SW 1271 (cell line): ENCODE measurements at places on chromosomes 1 and 21.

DNA sequence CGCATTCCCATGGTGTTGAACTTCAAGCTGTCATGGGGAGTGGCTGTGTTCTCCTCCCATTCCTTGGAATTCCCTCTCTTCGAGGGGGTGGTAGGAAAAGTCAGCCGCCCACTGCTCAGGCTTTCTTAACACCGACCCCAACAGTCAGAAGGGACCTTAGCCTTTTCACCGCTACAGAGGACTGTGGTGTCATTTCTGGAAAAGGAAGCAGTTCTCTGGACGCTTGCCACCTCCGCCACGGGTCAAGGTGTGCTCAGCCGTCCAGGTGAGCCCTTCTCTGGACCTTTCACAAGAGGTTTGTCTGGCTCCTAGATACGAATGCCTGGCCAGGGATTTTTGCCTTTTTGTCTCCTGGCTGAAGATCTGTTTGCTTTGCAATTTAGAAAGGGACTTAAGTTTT is 31.8 kb downstream of the CLIC6 start:
- no peak for DNase-seq

GRCh38 chr1:62333441-62333840 is 14.2 kb upstream of the KANK4 start:
- DNase-seq: no peak

DNA sequence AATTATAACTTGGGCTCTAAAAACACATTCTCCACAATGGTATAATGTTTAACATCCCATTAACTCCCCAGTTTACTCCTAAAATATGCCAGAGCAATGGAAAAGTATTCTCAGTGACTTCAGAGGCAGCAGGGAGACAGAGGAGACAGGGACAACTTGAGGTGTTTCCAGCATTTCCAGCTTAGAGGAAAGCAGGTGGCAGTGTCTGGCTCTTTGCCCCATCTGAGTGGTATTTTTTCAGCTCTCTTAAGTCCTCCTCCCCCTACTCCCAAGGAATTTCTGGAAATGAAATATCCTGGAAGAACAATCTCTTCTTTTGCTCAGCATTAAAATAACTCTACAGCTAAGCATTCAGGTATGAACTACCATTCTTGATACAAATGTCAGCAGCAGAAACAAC is 10.8 kb upstream of the ERMAP start:
- DNase-seq: no peak

- DNase-seq: no peak
These were observed 4.3 kb downstream of the GAS5 start for GRCh38 chr1:173863224-173864161.

GRCh38 chr1:153485863-153486262 is 25.4 kb upstream of the S100A7 start:
- no peak for DNase-seq

- DNase-seq: no peak
These were observed 2.5 kb downstream of the TFF3 start for GRCh38 chr21:42312626-42313104.

DNA sequence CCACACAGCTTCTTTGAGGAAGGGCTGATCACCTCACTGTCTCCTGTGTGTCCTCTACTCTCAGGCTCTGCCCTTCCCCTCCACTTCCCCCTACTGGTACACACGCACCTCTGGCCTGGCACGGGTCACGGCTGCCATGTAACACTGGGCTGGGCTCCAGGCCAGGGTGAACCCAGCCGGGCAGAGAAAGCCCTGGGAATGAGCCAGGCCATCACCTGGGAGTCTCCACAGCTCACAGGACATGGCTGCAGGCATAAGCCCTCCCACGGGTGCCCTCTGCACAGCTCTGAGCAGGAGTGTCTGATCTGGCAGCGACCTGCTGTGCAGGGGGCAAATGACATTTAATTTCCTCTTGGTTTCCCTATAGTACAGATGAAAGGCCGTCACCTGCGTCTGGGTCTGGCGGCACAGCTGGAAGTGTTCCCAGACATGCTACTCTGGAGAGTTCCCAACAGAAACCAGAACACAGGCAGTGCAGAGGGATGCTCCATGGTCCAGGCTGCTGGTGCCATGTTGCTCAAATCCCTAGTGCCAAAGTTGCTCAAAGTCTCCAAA is 61.2 kb downstream of the ERI3 start:
- DNase-seq: no peak

GRCh38 chr1:204377800-204378668 is 18.3 kb upstream of the PLEKHA6 start:
- no peak for DNase-seq

GRCh38 chr1:172906778-172907592 is 143.8 kb downstream of the TNFSF18 start:
- DNase-seq: peak; percentile 57

DNA sequence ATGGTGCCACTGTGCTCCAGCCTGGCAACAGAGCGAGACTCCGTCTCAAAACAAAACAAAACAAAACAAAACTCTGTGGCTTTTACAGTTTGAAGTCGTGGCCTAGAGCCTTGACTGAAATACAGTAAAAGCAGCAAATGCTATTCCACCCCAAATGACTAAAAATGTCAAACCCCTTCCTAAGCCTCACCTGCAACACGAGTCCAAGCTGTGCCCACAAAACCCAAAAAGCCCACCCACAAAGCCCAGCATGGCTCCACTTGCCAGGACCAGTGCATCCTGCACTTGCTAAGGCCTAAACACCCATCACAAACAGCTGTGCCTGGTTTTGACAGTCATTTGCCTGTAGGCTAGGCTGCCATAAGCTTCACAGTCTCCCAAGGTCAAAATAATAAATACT is 21.3 kb downstream of the VAV3 start:
- DNase-seq: no peak

- DNase-seq: no peak
These were observed 115.0 kb downstream of the EPHB2 start for GRCh38 chr1:22825486-22826189.
